ENCODE measurements at places on chromosomes 1 and 21.

DNA sequence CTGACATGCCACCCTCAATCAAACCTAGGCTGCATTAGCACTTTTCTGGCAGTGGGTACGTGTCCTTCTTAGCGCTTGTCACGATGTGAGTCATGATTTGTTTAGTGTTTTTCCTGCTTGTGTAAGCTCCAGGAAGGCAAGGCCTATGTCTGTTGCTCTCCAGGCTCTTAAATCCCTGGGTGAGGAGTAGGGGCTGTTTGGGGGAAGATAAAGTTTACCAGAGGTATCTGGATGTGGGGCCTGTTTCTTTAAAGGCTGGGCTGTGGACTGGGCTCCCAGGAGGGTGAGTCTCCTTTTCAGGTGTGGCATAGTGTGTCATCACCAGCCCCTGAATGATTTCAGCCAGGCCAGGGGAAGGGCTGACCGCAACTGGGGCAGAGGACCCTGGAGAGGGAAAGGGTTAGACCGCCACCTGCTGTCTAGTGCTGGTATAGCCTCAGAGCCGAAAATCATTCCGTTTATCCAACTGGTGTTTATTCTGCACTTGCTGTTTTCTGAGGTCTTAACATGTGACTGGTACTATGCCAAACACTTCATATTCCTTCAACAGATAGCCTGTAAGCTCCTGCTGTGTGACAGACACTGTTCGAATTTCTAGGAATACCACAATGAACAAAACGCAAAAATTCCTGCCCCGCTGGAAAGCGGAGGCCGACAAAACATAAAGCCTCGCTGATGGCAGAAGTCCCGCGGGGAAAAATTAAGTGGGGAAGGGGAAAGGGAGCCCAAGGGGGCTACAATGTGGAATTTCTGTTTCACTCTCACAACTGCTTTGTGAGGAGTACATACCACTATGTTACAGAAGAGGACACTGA is 9.7 kb downstream of the SERINC2 start:
- DNase-seq: peak; percentile 82

- no peak for DNase-seq
Observed at GRCh38 chr1:47755101-47755990, 241.8 kb downstream of the TRABD2B start.

DNA sequence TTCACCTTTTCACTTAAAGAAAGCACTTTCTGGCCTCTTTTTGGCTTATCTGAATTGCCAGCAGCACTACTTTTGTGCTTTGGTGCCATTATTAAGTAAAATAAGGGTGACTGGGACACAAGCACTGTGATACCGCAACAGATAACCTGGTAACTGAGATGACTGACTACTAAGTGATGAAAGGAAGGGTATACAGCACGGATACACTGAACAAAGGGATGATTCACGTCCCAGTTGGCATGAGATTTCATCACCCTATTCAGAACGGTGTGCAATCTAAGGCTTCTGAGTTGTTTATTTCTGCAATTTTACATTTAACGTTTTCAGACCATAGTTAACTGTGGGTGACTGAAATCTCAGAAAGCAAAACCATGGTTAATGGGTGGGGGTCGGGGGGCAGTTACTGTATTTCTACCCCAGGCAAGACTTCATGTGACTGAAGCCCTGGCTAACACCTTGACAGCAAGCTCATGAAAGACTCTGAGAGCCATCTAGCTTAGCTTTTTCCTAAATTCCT is 102.8 kb downstream of the CLIC6 start:
- no peak for DNase-seq

GRCh38 chr1:203031467-203031866 is 5.2 kb downstream of the PPFIA4 start:
- no peak for DNase-seq

GRCh38 chr21:45848331-45848730 is 133.2 kb upstream of the COL6A1 start:
- DNase-seq: no peak
